ENCODE measurements at places on chromosomes 1 and 21.

GRCh38 chr21:21457077-21457476 is 458.9 kb downstream of the NCAM2 start:
- no peak for DNase-seq

DNA sequence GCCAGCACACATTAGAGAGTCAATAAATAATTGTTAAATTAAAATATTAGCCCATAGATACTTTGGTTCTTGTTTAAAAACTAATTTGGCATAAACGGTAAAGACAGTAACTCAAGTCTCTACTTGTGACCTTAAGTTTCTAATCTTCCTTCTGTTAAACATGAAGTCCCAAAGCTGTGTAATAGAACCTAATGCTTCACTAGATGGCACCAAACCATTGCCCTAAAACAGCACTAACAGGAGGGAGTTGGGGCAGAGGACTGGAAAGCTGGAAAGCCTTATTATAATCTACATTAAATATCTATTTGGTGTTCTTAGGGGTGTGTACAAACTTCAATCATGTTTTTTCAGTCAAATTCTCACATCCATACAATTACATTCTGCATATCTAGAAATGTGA is 176.7 kb downstream of the OLFM3 start:
- peak; percentile 74 for DNase-seq

DNA sequence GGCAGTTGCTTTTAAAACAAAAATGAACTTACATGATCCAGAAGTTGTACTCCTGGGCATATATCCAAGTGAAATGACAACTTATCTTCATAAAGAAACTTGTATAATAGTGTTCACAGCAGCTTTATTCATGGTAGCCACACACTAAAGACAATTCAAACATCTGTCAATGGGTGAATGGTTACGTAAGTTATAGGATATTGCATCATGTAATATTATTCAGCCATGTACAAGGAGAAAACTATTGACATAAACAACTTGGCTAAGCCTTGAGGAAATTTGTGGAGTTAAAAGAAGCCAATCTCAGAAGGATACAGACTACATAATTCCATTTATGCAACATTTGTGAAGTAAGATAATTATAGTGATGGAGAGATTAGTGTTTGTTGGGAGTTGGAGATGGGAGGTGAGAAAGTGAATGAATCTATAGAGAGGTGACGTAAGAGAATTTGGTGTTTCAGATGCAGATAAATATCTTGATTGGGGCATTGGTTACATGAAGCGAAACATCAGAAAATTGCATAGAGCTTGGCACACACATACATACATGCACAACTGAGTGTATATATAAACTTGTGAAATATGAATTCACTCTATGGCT is 49.9 kb upstream of the GRIK1 start:
- no peak for DNase-seq

- DNase-seq: no peak
These were observed 123.8 kb downstream of the PRDM16 start for GRCh38 chr1:3192825-3193224.

DNA sequence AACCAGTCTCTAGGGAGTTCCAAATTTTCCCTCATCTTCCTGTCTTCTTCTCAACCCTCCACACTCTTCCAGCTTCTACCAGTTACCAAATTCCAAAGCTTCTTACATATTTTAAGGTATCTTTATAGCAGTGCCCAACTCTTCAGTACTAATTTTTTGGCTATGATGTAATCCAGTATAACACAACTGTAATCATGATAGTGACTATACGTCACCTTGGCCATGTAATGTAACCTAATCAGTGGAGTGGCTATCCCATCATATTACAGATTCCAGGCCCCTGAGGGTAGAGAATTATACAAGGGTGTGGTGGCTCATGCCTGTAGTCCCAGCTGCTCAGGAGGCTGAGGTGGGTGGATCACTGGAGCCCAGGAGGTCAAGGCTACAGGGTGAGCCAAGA is 143.2 kb downstream of the CLEC20A start:
- DNase-seq: no peak

GRCh38 chr21:25734654-25734903 is 125 bp downstream of the ATP5PF start:
- DNase-seq: no peak

DNA sequence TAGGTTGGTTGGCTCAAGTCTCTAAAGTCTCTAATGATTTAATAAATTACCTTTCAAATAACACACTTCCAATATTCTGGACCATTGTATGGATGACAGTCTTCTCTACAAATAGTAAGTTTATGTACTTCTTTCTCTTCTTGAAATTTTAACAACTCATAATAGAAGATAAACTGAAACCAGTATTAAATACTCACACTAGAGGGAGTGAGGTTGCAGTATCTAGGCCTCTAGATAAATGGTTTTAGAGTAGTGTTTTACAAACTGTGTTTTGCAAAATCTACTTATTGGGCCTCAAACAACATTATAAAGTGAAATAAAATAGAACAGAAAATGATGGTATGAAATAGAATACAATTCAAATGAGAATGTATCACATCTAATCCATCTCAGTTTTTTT is 479.9 kb upstream of the BRINP3 start:
- no peak for DNase-seq

GRCh38 chr1:165253818-165254254 is 102.7 kb downstream of the LMX1A start:
- no peak for DNase-seq

DNA sequence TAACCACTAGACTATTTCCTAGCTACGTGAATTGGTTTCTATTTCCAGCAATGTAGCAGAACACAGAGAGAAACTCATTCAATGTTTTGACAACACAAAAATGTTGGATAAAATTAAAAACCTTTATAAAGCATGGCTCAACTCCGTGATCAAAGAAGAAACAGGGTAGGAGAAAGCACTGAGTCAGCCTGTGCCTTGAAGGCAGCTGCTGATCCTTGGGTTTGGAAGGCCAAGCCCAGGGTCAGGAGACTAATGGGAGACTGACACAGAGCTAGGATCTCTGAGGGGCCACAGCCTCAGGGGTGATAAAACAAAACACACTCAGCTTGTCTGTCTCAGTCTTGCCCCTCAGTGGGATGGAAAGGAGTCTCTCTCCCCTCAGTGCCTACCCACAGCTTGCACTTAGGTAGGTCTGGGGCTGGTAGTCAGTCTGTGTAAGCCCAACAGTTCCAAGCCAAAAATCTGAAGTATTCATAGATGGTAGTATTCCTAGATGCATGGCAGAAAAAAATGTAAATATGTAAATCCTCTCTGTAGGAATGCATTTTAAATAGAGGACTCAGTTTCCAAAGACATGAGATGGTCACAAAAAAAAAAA is 53.3 kb downstream of the B3GALNT2 start:
- no peak for DNase-seq

DNA sequence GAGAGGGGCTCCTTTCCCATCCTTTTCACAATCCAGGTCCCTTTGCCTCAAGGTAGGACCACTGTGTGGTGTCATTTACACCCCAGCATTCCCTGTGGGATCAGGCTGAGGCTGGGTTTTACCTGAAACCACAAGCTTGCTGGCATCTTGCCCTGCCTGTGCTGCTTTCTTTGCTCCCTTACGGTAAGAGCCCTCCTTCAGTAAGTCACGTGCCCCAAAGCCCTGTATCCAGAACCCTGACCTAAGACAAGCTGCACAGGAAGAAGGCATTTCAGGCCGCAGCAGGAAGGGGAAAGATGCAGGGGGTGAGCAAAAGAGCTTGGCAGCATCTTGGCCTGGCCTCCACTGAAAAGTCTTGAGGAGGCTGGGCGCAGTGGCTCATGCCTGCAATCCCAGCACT is 58.4 kb downstream of the KLHDC7A start:
- no peak for DNase-seq

DNA sequence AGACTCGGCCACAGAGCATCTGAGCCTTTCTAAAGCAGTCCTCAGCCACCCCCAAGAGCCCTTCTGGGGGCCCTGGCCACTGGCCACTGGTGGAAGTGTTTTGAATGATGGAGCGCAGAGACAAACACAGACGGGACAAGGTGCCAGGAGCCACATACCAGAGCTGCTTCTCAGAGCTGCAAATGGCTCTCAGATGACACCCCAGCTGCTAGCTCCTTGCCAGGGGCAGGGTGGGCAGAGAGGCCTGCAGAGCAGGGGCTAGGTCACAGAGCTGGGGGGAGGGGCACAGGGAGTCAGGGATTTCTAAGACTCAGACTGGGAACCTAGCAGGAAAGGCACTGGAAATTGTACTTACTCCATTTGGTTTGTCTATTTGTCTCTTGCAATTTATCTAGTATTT is 30.4 kb downstream of the KCNN3 start:
- no peak for DNase-seq

DNA sequence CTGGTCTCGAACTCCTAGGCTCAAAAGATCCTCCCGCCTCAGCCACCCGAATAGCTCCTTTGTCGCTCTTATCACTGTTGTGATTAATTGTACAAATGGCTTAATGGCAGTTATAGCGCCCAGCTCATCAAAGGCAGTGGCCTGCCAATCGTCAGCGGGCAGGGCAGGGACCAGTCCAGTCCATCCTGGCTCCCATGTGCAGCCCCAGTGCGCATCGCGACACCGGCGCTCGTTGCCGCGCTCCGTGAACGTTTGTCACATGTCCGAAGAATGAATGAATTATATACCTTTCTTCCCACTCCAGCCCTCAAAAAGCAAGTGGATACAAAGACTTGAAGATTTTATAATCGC is 18.4 kb downstream of the MTX1 start:
- no peak for DNase-seq

DNA sequence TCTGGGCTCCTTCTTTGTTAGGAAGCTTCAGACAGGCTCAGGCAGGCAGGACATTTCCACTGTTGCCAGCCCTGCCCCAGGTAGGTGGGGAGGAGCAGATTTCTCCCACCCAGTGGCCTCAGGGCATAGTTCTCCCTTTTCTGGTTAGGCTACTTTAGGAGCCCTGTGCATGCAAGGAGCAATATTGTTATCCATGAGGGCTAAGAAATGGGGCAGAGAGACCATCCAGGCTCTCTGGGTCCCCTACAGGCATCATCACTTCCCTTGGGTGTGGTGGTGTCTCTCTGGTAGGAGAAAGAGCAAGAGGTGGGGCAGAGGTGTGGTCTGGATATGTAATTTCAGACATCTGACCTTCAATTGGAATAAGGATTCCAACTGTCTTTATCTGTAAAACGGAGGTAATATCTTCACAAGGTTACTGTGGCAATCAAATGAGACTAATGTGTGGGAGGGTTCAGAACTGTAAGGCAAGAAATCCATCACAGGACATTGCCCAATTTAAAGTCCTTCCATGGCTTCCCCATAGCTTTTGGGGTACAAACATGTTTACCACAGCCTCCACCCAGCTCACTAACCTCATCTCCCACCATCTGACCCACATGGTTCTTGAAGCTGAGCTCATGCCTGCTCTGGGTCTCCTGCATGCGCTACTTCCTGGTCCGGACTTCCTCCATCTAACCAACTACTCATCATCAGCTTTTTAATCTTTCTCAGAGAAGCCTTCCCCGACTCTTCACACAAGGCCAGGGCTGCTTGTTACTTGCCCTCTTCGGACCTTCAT is 26.1 kb downstream of the PCAT6 start:
- no peak for DNase-seq

GRCh38 chr1:54850737-54851136 is 36.3 kb downstream of the DHCR24 start:
- no peak for DNase-seq

DNA sequence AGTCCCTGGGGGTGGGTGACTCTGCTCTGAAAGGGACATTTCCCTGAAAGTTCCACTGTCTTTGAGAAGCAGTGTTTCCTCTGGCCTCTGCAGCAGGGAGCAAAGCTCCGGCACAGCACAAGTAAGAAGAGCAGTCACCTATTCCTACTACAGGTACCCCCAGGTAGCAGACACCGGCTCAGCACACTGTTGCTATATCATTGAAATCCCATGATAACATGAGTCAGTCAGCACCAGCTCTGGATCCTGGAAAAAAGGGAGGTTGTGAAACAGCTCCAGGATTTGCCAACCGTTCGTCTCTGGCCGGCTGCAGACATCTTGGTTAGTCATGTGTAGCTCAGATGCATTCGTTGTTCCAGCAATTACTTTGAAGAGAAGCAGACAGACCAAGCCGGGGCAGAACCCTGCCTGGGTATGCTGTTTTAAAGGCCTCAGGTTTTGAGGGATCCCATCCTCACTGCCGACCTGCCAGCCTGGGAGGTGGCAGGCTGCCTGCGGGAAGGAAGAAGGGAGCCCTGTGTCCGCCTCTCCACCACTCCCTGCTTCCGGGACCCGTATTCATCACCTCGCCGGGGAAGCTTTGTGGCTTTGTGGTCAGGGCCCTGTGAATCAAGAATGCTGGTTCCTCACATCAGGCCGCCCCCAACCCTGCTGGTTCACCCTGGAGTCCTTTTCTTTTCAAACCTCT is 139.2 kb downstream of the CLIC6 start:
- DNase-seq: no peak

GRCh38 chr21:42417533-42417932 is 13.8 kb downstream of the UBASH3A start:
- no peak for DNase-seq

GRCh38 chr1:98278055-98278454 is 357.2 kb upstream of the DPYD start:
- DNase-seq: no peak

DNA sequence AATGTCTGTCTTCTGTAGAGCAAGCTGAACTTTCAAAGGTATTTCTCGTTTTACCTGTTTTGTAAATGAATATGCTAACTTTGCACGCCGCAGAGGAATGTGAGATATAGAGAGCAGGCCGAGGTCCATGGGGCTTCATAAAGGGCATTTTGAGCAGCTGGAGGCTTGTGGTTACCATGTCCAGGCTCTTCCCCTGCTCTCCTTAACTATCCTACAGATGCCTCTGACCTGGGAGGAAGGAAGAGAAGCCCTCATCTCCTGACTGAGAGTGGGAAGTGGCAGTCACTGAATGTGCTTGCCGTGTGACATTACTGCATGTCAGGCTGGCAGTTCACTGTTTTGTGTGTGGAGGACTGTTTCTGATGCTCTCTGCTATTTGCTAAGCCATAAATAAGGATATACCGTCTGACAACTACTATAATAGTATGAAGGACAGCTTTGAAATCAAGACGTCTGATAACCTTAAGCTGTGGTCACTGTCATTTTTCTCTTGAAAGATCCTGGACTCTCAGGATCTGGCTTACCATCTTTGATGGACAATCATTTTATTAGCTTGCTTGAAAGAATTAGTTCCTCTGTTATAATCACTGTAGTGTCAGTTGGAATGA is 92.2 kb downstream of the DYRK1A start:
- DNase-seq: no peak

DNA sequence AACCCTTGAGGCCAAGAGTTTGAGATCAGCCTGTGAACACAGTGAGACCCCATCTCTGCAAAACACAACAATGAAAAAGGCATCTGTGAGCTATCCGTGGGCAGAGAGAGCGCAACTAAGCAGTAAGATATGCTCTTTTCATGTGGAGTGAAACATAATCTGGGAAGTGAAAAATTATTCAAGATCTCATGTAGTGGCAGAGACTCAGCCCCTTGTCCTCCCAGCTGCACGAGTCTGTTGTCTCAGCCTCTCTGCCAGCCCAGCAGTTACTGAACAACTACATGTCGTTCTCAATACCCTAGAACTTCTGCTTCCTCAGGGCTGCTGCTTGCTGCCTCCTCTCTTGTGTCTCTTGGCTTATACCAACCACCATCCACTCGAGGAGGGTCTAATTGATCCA is 61.3 kb upstream of the WDR26 start:
- DNase-seq: no peak
